ENCODE measurements at places on chromosomes 16 and 17.

GRCh38 chr16:55476625-55477533 is 2.1 kb upstream of the MMP2 start:
- DNase-seq, result no peak

DNA sequence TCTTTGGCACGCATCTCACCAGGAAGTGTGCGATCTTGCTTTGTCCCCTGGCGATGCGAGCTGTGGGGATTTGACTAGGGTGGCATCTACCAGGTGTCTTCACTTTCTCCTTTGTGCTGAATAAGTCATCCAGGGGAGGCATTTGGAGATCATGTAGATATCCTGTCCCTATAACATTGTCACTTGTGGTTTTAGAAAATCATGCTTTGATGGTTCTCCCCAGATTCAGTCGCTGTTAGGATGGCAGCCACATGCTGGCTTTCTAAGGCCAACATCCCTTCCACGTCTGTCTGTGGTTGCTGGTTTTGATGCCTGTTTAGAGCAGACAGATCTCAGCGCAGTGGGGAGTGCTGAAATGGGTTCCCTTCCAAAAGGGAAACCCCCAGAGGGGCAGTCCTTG is 2.5 kb downstream of the ADAD2 start:
- DNase-seq, result no peak

- DNase-seq, result no peak
Observed at GRCh38 chr16:66857437-66857836, 13.2 kb downstream of the CA7 start.

- peak; percentile 65 for DNase-seq
Observed at GRCh38 chr17:45149669-45150664, 1.7 kb downstream of the HEXIM1 start.

- DNase-seq, result no peak
Observed at GRCh38 chr16:81987706-81988105, 23.6 kb downstream of the SDR42E1 start.

GRCh38 chr17:17548044-17548443 is 43.5 kb downstream of the PEMT start:
- DNase-seq, result no peak

DNA sequence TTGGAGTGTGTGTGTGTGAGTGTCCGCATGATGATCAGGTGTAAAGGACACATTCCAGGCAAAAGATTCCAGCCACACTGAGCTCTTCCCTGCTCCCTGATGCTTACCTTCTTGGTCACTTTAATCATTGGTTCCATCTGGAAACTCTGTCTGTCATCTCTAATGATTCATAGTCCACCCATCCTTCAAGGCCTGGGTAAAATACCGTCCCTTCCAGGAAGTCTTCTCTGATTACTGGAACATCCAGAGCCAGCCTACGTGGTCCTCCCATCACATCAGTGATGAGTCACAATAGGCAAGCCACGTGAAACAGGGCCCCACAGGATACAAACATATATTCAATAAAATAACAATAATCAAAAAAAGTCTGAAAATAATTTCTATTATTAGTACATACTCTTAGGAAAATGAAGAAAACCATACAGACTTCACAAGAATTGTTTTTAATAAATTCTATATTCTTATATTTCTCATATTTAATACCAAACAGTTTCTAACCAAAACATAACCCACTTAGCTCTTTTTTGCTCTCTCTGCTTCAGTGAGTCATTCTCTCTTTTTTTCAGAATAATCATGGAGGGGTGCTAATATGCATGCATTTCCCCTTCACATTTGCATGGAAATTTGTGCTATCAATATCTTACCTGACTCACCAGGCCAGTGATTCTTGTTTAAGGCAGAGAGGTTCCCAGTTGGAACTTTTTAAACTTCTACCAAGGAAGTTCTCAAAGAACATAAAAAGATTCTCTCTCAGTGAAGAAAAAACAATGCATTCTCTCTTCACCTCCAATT is 263.2 kb downstream of the TOX3 start:
- no peak for DNase-seq

- no peak for DNase-seq
Observed at GRCh38 chr16:11370084-11370931, 25.0 kb downstream of the RMI2 start.

All from HCEC 1CT (cell line).